ENCODE measurements at places on chromosomes 1 and 21. TPM values are rescaled to one million over a fixed set of nuclear protein-coding genes. Genes with fewer than 3 reads are reported as not detected.

The B4GALT2 gene
- 221 TPM for total RNA-seq

The SLC30A2 gene
- total RNA-seq = not detected

The S100A2 gene
- 9.0 TPM for total RNA-seq

The KCNE2 gene
- total RNA-seq = not detected

The SPRR2G gene
- total RNA-seq = not detected

The ALX3 gene
- total RNA-seq = not detected

All from GM23248 (cell line).